ENCODE measurements at places on chromosomes 11 and 22.
A peak's percentile ranks its signal among the peaks of the same experiment; 100 is the strongest.

- peak; percentile 10 for DNase-seq
These were observed 2.2 kb upstream of the MRGPRG start for GRCh38 chr11:3220521-3221407.

GRCh38 chr11:130024361-130024760, 21.7 kb upstream of the PRDM10 start:
- no peak for DNase-seq

DNA sequence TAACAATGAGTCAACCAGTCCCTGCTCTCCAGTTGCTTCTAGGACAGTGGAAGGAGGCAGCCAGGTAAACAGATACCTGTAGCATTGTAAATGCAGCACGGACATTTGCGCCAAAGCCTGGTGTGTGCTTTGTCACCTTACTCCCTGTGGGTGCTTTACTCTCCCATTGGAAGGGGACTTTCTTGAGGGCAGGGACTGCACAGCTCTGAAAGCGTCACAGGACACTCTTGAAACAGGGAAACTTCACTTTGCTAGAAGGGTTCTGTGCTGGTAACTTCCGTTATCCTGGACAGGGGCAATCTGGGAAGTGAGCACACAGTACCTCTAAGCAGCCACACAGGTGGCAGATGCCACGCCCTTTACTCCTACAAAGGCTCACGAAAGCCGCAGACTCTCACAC, 99.8 kb downstream of the MYO18B start:
- DNase-seq: no peak

DNA sequence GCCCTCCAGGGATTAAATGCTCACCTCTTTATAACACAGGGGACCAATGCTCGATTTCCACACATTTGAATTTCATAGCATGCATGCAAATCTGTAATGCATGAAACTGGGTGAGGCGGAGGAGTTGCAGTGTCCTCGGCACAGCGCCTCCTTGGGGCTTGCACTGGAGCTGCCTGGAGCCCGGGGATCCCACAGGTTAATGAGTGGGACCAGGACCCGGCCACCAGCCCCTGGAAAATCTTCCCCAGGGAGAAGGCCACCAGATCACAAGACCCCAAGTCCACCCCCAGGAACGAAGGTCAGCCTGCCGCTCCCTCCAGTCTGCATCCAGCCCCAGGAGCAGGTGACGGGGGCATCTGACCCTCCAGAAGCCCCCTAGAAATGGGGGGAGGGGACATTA, 119.1 kb downstream of the MN1 start:
- no peak for DNase-seq

- DNase-seq: no peak
These were observed 42.6 kb upstream of the TUB start for GRCh38 chr11:8038393-8038792.

GRCh38 chr22:39675947-39676346, 105.4 kb downstream of the CACNA1I start:
- no peak for DNase-seq

GRCh38 chr11:73921180-73921579, 29.6 kb upstream of the DNAJB13 start:
- DNase-seq: no peak

GRCh38 chr11:130474637-130475400, 26.4 kb downstream of the ADAMTS15 start:
- no peak for DNase-seq

DNA sequence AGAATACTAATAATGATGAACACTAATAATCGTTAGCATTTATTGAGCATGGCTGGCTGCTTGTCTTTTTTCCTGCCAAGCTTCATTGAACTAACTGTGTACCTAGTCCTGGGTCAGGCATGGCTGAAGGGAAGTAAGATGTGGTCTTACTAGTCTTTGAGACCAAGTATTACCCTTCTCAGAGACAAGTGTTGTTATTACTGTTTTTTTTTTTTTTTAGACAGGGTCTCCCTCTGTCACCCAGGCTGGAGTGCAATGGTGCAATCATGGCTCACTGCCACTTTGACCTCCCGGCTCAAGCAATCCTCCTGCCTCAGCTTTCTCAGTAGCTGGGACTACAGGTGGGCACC, 4.6 kb downstream of the ST14 start:
- no peak for DNase-seq

DNA sequence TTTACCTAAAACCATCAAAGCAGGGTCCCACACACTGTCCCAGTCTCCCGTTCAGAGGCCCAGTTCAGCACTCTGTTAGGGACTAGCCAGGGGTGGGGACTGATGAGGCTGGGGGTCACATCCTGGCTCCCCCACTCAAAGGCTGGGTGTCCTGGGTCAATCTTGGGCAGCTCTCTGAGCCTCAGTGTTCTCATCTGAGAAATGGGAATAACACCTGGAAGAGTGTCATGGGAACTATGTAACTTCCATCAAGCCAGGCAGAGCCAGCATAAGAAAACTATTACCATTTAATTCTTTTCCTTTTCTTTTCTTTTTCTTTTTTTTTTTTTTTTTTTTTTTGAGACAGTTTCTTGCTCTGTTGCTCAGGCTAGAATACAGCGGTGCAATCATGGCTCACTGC, 38.4 kb downstream of the TPST2 start:
- no peak for DNase-seq

- no peak for DNase-seq
These were observed 13.4 kb downstream of the CKAP5 start for GRCh38 chr11:46832511-46833214.

GRCh38 chr11:31816468-31817053, 5.4 kb upstream of the PAX6 start:
- DNase-seq: no peak

- no peak for DNase-seq
These were observed 66.9 kb downstream of the TBC1D22A start for GRCh38 chr22:46829117-46829891.

GRCh38 chr22:37476389-37477329, 9.5 kb downstream of the MFNG start:
- no peak for DNase-seq

GRCh38 chr11:36035454-36035853, 91.6 kb downstream of the LDLRAD3 start:
- no peak for DNase-seq

DNA sequence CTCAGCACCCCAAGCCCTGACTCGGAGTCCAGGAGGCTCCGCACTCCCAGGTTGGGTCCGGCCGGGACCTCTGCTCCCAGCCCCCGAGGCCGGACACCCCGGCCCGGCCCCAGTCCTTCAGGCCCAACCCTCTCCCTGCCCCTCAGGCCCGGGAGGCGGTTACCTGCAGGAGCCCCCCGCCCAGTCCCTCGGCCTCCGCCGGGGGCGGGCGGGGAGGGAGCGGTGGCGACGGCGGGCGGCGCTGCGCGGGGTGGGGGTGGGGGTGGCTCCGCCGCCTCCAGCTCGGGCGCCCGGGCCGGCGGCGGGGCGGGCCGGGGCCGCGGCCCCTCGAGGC, 310 bp downstream of the TCF20 start:
- DNase-seq: peak; percentile 44

- no peak for DNase-seq
These were observed 51.6 kb downstream of the CERK start for GRCh38 chr22:46686221-46687047.

- no peak for DNase-seq
These were observed 2.1 kb upstream of the OR52D1 start for GRCh38 chr11:5486421-5486820.

DNA sequence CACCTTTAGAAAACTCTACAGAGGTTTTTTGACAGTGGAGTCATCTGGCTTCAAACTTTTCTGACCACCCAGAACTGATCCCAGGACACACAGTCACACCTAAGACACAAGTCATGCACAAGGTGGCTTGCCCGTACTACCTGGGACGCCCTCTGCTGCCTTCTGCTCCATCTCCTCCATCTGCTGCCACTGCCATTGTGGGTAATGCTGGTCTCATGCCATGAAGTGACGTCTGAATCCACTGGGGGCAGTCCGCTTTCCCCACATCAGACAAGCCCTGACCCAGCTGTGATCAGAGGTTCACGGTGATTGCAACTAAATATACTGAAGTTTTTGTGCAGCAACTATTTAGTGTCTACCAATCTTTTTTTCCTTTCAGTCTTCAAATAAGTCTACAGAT, 5.4 kb upstream of the NDUFS8 start:
- DNase-seq: no peak

- DNase-seq: peak; percentile 53
These were observed 29.6 kb downstream of the TRIM29 start for GRCh38 chr11:120108154-120108784.

DNA sequence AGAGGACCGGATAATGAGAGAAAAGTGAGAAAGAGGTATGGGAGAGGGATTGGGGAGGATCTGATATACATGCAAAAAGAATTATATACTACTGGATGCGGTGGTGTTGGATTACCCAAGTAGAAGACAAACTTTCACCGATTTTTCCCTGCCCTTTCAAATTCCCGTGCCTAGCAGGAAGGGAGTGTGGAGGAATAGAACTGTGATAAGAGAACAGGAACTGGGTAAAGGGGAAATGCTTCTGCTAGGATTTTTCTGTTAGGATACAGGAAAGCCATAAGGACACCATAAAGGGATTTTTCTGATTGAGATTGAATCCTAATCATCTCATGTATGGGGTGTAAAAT, 480 bp upstream of the MTMR2 start:
- no peak for DNase-seq

- no peak for DNase-seq
These were observed 83.2 kb downstream of the ZNF280B start for GRCh38 chr22:22425356-22425755.

DNA sequence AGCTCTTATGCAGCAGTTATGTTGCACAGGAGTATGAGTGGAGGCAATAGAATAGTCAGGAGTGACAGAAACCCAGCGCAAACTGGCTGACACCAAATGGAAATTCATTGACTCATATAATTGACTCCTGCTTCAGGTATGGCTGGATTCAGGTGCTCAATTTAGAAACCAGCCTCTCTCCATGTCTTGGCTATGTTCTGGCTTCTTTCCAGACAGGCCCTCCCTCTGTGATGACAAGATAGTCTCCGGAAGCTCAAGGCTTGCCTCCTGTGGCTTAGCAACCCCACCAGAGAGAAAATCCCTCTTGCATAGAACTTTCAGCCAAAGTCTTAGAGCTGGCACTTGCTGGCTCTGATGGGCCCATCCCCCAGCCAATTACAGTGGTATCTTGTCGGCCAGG, 28.1 kb upstream of the MN1 start:
- no peak for DNase-seq
